ENCODE measurements at places on chromosomes 6 and 20. TPM values are rescaled to one million over a fixed set of nuclear protein-coding genes. Genes with fewer than 3 reads are reported as not detected.

The TRIM31 gene
- total RNA-seq = not detected

The HLA-DMA gene
- total RNA-seq = 1.0 TPM

The MYH7B gene
- total RNA-seq = not detected

The ETV7 gene
- total RNA-seq = 0.48 TPM

The ASIP gene
- not detected for total RNA-seq

The CST1 gene
- total RNA-seq = 171 TPM

The TFAP2A gene
- not detected for total RNA-seq

The GLP1R gene
- total RNA-seq = not detected

The RMND1 gene
- 35.5 TPM for total RNA-seq

The AIF1 gene
- total RNA-seq = not detected

The CD40 gene
- total RNA-seq = 7.3 TPM

The CST7 gene
- total RNA-seq = not detected

The MCCD1 gene
- not detected for total RNA-seq

The FOXC1 gene
- 1.5 TPM for total RNA-seq
